ENCODE measurements at places on chromosomes 7 and 10.

DNA sequence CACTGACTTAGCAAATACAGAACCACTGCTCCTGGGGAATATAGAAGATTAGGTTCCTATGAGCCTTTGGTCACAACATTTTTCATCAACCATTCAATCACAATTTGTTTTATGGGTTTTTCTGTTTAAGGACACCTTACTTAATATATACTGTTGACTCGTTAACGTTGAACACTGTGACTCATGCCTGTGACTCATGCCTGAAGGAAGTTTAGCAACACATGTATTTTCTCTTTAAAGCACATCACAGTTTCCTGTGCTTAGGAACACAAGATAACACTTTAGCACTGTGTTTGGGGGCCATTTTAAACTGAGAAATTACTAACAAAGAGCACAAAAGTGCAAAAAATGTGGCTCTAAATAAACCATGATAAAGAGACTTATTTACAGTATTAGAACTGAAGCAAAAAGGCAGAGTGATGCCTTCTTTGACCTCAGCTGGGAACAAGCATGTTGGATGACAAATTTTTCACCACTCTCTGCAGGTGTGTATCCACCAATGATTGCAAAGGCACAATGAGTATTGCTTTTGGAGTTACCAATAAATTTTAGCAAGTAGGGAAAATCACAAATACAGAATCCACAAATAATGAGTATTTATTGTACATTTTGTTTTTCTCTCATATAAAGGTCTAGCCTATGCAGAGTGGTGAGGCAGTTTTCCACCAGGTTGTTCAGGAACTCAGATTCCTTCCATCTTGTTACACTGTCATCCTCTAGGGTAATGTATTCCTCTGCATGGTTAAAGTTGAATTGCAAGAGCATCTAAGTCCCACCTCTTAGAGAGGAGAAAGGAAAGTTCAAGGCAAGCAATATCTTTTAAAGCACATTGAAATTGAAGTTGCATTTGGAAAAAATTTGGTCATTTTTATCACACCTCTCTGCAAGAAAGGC is 7.3 kb downstream of the FGFBP3 start:
- no peak for DNase-seq

DNA sequence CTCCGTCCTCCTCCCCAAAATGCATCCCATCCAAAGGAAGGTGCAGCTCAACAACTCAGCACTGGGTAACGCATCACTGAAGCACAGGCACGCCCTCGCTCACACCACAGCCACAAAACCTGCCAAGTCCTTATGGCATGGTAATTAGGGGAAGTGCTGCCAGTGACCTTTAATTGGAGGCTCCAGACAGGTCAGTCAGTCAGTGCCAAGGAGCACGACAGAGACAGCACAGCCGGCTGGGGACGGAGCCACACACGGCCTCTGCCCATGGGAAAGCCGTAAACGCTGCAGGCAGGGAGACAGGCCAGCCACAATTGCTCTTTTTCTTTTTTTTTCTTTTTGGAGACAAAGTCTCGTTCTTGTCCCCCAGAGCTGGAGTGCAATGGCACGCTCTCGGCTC is 146.5 kb downstream of the MAD1L1 start:
- no peak for DNase-seq

- DNase-seq: no peak
Observed at GRCh38 chr10:51547941-51548340, 151.5 kb downstream of the CSTF2T start.

- DNase-seq: no peak
Observed at GRCh38 chr7:94054130-94054529, 50.0 kb upstream of the BET1 start.

- DNase-seq: no peak
Observed at GRCh38 chr10:55793024-55793423, 568.0 kb downstream of the ZWINT start.

DNA sequence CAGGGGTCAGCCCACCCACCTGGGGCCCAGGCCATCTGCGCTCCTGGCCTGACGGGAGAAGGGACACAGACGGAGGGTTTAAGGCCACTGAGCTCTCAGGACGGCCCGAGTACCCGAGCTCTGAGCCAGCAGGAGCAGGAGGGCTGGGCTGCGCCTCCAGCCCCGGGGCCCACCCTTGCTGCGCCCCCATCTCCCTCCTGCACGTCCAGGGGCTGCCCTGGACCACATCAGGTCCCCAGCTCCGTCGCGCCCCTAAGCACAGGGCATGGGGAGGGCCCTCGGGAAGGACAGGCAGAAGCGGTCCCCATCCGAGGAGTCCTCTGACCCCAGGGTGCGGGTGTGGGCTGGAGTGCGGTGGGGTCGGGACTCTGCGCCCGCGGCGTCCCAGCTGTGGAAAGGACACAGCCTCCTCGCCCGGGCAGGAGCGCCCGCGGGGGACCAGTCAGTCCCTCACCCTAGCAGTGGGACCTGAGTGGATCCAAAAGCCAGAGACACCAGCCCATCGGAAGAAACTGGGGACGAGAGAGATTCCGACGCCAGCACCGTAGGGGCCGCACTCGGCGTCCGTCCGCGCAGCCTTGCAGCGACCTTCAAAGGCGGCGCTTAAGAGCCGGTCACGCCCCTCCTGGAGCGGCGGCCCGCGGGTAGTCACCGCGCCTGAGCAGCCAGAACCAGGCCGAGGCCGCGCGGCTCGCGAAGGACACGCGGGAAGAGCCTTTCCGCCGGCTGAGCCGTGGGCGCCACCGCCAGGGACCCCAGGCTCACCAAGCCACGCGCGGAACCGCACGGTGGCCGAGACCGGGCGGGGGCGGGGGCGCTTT is 15.9 kb downstream of the CAMK2B start:
- no peak for DNase-seq

- DNase-seq: no peak
Observed at GRCh38 chr10:12431151-12432101, 82.1 kb downstream of the CAMK1D start.

DNA sequence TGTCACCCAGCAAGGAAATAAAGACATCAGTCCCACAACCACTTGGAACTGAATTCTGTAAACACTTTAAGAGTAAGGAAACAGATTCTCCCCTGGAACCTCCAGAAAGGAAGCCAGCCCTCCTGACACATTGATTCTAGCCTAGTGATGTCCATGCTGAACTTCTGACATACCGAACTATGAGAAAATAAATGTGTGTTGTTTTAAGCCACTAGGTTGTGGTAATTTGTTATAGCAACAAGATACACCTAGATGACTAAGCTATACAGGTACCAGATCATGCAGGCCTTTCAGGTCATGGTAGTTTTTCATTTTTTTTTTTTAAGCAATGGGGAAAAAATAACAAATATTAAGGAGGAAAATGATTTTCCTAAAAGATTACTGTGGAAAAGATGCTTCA is 37.6 kb upstream of the LRRTM3 start:
- no peak for DNase-seq

GRCh38 chr7:157009170-157009777 is 1.2 kb downstream of the MNX1 start:
- no peak for DNase-seq

- no peak for DNase-seq
Observed at GRCh38 chr7:116572036-116572435, 47.2 kb downstream of the CAV1 start.

GRCh38 chr10:114550756-114551635 is 107.1 kb downstream of the ABLIM1 start:
- no peak for DNase-seq

GRCh38 chr7:155469-155900 is 36.9 kb upstream of the FAM20C start:
- no peak for DNase-seq

GRCh38 chr7:46215987-46216567 is 295.0 kb upstream of the IGFBP3 start:
- no peak for DNase-seq

GRCh38 chr7:155764438-155764793 is 47.8 kb downstream of the SHH start:
- DNase-seq: no peak

GRCh38 chr7:152735443-152736004 is 24.0 kb upstream of the ACTR3B start:
- DNase-seq: no peak

GRCh38 chr7:133696056-133696455 is 431.1 kb upstream of the LRGUK start:
- no peak for DNase-seq

- DNase-seq: no peak
Observed at GRCh38 chr10:11197878-11198277, 180.2 kb downstream of the CELF2 start.

DNA sequence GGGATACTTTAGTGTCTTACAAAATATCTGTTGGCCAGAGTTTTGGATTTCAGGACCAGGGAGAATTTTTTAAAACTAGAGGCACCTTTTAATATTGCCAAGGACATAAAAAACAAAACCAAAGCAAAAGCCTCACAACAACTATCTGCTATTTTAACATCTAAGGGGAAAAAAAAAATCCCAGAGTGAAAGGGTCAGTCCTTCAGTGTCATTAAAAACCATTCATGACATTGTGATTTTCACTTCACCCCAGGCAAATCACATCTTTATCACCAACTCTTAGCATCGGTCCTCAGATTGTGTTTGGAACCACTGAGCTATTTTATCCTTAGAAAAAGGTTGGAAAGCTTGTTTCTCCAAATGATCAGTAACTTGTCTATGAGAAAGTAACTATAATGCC is 10.7 kb downstream of the CEP41 start:
- DNase-seq: no peak

DNA sequence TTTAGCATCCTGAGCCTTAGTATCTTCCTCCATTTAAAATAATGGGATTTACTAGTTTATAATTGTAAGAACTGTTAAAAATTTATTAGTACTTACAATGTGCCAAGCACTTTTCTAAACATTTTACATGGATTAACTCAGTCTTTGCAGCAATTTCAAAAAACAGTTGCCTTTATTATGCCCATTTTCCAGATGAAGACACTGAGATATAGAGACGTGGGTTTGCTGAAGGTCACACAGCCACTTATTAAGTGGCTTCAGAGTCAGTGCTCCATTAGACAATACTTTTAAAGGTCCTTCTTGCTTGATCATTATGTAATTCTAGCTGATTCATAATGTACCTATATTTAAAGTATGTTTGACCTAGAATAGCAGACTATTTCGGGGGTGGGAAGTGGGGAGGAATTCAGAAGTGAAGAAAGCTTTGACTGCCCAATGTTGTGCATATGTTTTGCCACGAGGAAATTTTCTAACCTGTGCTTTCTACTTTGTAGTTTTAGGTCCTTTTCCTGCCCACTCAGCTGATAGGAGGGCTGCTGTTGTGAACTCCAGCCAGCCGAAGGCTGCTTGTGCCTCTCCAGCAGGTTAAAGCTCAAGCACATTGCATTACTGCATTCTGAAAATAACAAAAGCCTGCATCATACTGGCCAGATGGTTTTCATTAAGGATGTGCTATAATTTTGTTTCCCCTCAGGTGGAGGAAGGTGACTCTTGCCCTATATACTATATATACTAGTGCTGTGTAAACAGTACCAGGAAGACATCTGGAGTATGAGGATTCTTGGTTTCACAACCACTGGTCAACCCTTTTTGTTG is 4.3 kb downstream of the PLEKHA8 start:
- DNase-seq: no peak

GRCh38 chr10:58326967-58327381 is 7.8 kb upstream of the UBE2D1 start:
- no peak for DNase-seq

- no peak for DNase-seq
Observed at GRCh38 chr7:107016312-107016711, 28.2 kb upstream of the PRKAR2B start.

DNA sequence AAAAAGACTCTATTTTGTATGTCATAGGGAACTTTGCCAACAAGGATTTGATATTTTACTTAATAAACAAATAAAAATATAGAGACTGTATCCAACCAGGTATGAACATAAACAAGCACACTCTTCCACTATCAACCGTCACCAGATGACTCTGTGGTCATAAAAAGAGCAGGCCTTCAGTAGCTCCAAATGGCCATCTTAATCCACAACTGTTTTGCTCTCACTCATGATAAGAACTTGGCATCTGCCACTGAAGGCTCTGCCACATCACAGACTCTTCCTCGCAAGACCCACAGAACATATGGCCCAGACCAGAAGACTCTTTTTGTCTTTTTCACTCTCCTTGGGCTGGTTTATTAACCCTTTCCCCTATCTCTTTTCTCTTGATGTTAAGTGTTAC is 98.7 kb upstream of the POM121L12 start:
- no peak for DNase-seq

- DNase-seq: no peak
Observed at GRCh38 chr7:68407460-68407859, 1190.8 kb upstream of the AUTS2 start.

DNA sequence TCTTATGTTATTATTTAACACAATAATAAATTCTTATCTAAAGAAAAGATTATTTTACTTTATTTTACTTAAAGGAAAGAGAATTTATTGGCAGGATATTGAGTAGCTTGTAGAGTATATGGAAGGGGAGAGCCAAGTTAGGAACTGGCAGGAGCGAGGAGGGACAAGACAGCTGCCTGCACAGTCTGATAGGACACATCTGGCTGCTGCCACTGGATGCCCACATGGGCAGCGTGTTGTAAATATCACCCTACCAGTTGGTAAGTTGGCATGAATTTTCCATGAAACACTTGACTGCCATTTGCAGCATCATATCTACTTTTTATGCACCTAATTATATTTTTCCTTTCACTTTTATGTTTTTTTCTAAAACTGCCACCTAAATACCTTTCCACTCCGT is 19.6 kb downstream of the SRI start:
- no peak for DNase-seq

DNA sequence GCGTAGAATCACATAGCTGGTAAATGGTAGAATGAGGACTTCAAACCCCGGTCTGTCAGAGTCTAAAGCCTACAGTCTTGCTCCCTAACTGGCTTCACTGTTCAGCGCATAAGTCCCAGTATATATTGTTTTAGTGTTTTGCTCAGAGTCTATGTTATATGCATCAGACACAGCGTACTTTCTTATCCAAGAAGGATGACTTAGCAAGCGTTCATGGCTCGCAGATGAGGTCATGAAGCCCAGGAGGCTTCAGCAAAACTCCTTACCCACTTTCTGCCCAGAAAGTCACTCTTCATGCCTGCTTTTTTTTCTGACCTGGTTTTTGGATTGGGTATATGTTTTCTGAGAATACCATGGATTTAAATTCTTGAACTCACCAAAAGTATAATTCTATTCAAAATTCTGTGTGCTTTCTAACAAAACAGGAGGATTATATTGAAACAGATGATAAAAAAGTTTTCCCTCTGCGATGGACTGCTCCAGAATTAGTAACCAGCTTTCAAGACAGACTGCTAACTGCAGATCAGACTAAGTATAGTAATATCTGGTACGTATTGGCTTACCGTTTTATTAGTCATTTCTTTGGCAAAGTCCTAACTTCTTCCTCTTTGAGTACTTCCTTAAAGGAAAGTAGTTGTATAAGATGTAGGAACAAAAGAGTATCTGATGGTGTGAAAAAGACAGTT is 24.6 kb upstream of the BHLHA15 start:
- no peak for DNase-seq
